NCI-H1694 treated with DMSO at 0.1 percent for 48 hours (cell line): ENCODE measurements at places on chromosomes 1 and 21.

DNA sequence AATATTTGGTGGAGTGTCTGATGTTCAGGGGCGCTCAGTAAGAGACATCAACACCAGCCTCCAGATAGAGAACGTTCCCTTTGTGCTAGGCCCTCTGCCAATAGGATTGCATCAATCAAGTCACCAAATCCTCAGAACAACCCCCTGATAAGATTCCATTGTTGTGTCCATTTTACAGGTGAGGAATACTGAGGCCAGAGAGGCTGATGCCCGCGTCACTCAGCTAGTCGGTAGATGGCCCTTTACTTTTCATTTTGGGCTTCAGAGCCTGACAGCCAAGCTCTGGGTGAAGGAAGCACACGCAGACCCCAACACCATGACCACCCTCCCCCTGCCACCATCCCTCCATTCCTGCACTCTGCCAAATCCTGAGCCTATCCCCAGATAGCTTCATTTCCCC is 406.2 kb downstream of the PTPRU start:
- DNase-seq, result no peak

DNA sequence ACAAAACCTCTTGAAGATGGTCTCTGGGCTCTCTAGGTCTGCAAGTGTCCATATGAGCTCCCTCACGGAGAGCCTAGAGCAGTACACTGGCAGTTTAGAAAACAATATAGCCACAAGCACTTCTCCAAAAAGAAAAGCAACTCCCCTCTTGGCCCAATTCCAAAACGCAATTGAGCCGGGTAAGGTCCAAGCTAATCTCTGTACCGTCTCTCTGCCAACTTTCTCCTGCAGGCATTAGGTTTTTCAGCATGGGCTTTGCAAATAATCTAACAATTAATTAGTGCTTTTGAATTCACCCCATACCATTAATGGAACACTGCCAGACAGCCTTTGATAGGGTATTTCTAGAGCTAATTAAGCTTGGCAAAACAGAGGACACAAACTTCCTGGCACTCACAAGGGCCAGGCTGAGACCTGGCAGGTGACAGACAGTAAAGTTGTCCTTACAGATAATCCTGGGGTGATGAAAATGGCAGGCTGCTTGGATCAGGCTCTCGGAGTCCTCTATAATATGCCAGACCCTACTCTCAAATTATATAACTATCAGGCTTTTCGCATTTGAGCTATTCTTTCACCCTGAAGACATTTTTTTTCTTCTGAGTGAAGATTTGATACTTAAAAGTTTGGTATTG is 39.8 kb downstream of the TGFBR3 start:
- DNase-seq, result peak; percentile 65

GRCh38 chr21:35138665-35139381 is 89.7 kb upstream of the RUNX1 start:
- DNase-seq, result no peak

DNA sequence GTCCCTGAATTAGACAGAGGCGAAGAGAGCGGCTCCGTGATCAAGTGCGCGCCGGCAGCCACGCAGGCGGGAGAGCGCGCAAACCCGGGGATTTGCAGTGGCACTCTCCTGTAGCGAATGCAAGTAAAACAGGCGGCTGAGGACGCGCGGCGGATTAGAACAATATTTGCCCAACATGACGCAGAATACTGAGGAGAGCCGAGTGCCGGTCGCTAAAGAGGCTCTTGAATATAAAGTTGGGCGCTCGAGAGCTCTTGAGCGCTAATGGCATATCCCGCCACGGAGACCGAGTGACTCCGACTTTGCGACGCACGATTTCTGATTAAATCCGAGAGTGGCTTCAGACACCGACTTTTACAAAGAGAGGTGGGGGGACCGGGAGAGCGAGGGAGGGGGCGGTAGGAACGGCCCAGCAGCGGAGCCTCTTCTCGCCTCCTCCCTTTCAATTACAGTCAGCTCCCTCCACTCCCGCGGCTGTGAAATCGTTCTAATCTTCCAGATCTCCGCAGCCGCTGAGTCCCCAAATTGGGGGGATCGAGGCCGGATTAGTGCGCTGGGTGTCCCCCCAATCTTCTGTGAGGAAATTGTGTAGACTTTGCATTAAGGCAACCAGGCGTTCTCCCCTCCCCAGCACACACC is 2.3 kb downstream of the PAX7 start:
- peak; percentile 10 for DNase-seq

DNA sequence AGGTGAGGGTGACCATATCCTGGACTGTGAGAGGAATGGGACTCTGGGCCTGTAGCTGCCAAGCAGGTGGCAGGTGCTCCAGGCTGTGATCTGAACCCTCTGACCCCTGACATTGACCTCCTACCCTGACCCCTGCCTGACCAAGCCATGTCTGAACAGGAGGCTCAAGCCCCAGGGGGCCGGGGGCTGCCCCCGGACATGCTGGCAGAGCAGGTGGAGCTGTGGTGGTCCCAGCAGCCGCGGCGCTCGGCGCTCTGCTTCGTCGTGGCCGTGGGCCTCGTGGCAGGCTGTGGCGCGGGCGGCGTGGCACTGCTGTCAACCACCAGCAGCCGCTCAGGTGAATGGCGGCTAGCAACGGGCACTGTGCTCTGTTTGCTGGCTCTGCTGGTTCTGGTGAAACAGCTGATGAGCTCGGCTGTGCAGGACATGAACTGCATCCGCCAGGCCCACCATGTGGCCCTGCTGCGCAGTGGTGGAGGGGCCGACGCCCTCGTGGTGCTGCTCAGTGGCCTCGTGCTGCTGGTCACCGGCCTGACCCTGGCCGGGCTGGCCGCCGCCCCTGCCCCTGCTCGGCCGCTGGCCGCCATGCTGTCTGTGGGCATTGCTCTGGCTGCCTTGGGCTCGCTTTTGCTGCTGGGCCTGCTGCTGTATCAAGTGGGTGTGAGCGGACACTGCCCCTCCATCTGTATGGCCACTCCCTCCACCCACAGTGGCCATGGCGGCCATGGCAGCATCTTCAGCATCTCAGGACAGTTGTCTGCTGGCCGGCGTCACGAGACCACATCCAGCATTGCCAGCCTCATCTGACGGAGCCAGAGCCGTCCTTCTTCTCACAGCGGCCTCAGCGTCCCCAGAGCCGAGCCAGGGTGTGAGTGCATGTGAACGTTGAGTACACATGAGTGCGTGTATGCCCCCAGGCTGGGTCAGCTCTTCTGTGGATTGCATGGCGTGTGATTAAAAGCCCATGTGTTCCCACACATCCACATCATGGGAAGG is 3.1 kb downstream of the TMEM125 start:
- DNase-seq, result no peak

- DNase-seq, result no peak
Measured at GRCh38 chr1:230798491-230798890, 51.3 kb downstream of the CAPN9 start.

DNA sequence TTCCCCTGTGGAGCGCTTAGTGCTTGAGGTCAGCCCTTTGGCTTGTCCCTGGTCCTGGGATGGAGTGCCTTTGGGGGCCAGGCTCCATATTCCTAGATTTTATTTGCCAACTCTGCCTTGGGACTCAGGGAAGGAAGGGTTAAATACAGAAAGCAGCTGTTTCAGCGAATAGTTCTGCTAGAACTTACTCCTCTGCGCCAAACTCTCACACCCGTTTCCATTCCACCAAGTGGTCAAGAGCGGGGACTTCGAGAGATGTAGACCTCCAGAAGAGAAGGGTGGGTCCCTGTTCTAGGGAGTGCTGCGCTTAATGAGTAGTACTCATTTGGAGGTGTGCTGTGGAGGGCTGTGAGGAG is 704 bp upstream of the TOMM40L start:
- no peak for DNase-seq

- no peak for DNase-seq
Measured at GRCh38 chr1:244863491-244864252, 671 bp downstream of the HNRNPU start.

DNA sequence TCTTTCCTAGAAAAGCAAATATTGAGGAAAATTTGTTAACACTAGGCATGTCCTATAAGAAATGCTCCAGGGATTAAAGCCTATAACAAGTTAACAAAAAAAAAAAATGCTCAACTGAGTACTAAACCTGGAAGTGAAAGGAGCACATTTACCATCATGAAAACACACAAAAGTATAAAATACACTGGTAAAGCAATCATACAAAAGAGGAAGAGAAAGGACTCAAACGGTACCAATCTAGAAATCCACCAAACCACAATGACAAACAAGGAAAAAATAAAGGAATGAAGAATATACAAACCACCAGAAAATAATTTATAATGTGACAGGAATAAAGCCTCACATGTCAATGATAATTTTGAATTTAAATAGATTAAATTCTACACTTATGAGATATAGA is 21.2 kb downstream of the CD1E start:
- no peak for DNase-seq

- DNase-seq, result peak; percentile 54
Measured at GRCh38 chr1:54887665-54888071, 673 bp upstream of the DHCR24 start.

DNA sequence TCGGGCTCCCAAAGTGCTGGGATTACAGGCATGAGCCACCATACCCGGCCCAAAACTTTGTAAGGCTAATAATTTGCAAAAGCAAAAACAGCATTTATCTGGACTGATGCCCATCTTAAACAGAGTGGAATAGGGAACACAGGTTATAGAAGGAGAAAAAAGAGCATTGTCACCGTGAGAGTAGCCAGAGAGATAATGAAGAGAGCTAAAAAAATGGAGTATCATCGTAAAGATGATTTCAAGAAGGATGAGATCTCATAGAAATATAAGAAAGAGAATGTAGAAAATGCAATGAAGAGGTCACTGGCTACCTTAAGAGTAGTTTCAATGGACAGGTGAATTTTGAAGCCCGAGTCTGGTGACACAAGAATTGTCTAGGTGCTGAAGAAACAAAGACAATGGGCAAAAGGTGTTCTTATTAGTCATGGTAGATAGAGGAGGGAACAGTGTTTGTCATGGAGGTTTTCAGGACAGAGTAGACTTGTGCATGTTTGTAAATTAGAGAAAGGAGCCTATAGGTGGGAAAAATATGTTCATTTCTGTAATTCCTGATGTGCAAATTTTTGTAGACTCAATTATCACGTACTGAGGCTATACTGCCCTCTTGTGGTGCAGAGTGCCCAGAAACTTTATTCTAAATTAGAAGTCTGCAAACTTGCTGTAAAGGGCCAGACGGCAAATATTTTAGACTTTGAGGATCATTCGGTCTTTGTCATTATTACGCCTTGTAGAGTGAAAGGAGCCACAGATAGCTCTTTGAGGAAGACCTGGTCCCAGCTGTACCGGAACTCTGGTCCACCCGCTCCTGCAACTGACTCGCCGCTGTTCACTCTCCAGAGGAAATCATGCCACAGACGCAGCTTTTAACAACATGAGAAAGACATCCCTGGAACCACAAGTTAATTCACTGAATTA is 8.1 kb upstream of the TMEM183A start:
- peak; percentile 60 for DNase-seq

DNA sequence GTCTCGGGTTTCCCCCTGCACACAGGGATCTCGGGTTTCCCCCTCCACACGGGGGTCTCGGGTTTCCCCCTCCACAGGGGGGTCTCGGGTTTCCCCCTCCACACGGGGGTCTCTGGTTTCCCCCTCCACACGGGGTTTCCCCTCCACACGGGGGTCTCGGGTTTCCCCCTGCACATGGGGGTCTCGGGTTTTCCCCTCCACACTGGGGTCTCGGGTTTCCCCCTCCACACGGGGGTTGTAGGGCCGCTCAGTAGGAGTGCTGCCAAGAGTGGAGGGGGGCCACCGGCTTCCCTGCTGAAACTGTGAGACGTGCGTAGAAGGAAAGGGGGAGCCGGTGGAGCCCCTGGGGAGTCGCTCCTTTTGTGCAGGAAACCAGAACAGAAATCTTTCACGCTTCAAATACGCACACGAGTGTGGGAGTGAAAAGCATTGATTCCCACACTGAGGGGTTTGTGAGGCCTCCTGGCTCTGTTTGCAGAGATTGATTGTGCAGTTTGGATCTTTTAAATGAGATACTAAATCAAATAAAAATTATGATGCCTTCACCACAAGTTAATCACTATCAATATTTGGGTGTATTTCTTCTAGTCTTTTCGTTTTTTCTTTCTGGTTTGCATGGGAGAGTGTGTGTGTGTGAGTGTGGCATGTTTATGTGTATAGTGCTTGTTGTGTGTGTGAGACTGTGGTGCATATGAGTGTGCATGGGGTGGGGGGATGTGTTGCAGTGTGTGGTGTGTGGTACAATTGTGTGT is 54.3 kb upstream of the TRAPPC10 start:
- DNase-seq, result no peak

DNA sequence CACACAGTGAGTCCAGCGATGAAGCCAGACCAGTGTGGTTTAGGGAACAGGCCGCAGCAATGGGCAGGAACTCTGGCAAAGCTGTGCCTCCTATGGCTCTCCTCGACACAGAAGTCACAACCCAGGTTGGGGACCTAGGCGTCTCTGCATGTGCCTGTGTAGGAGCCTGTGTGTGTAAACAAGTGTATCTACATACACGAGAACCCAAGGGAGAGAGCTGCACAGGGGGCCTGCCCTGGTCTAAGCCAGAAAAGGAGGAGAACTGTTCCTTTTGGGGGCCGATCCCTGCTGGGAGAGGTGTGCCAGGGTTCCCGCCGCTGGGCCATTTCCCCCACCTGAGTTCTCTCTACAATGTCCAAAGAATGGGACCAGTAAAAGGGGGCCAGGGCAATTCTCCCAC is 56.0 kb downstream of the CD247 start:
- DNase-seq, result no peak

DNA sequence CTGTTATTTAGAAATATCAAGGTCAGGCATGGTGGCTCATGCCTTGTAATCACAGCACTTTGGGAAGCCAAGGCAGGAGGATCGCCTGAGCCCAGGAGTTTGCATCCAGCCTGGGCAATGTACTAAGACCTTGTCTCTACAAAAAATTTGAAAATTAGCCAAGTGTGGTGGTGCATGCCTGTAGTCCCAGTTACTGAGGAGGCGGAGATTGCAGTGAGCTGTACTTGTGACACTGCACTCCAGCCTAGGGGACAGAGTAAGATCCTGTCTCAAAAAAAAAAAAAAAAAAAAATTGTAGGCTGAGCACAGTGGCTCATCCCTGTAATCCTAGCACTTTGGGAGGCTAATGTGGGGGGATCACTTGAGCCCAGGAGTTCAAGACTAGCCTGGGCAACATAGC is 45.3 kb downstream of the PIK3CD start:
- no peak for DNase-seq

GRCh38 chr21:45357436-45358260 is 47.3 kb upstream of the COL18A1 start:
- DNase-seq, result no peak

GRCh38 chr1:29802181-29803068 is 566.1 kb downstream of the PTPRU start:
- no peak for DNase-seq

- DNase-seq, result peak; percentile 7
Measured at GRCh38 chr1:101506541-101507164, 269.8 kb downstream of the S1PR1 start.
